Stimulated activated CD8-positive, alpha-beta memory T cell treated with anti-CD3 and anti-CD28 coated beads, Interleukin-4, amount 100 ng/mL, for 4 hours (primary cell): ENCODE measurements at places on chromosomes 5 and 9.

GRCh38 chr5:139377226-139377625, 5.9 kb downstream of the SLC23A1 start:
- DNase-seq = no peak

- DNase-seq = no peak
Observed at GRCh38 chr5:83522446-83522845, 50.9 kb downstream of the VCAN start.

DNA sequence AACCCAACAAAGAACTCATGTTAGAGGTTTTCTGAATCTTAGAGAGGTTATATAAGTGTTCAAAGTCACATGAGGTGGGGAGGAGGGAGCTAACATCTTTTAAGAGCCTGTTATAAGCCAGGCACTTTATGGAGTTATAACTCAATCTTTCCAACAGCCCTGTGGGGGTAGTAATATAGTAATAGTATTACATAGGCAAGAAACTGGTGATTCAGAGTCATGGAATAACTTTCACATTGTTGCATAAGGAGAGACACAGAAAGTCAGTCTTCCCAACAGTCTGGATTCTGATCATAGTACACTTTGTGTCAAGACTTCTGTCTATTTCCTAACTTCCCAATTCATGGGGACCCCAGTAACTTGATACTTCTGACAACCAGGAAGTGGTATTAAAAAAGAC, 89.2 kb downstream of the ACER2 start:
- DNase-seq = no peak

GRCh38 chr5:35828082-35828598, 28.6 kb upstream of the IL7R start:
- DNase-seq = no peak
